ENCODE measurements at places on chromosomes 5 and 9. TPM values are rescaled to one million over a fixed set of nuclear protein-coding genes. Genes with fewer than 3 reads are reported as not detected.

GRCh38 chr5:159972538-159973362 lies 36.2 kb upstream of the TTC1 start:
- H3K36me3 ChIP-seq: no peaks in the 10 kb centered on the region
- no peaks in the 10 kb centered on the region for H3K27me3 ChIP-seq
- DNase-seq: no peak
- no peak overlapping the region for H3K4me3 ChIP-seq
- H3K27ac ChIP-seq: no peak overlapping the region
- H3K4me1 ChIP-seq: no peaks in the 10 kb centered on the region

The CAMK4 gene
- 0.04 TPM for total RNA-seq

DNA sequence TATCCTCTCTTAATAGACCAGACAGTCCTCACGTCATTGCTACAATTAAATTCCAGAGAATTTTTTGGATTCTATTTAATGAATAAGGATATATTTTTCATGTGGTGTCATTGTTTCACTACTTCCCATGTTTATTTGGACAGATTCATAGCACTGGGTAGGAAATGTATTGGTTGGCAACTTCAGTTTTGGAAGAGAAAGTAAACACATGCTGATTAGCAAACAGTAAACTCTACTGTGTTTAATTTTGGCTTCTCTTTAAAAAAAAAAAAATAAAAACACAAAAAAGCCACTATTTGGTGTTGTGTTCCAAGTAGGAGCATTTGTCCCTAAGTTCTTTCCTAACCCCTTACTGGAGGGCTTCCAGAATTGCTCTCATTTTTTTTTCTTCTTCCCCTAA lies 77.3 kb downstream of the NFIB start:
- no peaks in the 10 kb centered on the region for H3K27me3 ChIP-seq
- no peaks in the 10 kb centered on the region for H3K4me1 ChIP-seq
- H3K4me3 ChIP-seq: no peak overlapping the region
- no peak for DNase-seq
- no peaks in the 10 kb centered on the region for H3K36me3 ChIP-seq

The CDK9 gene
- 30.7 TPM for total RNA-seq

The PCDHA1 gene
- not detected for total RNA-seq

DNA sequence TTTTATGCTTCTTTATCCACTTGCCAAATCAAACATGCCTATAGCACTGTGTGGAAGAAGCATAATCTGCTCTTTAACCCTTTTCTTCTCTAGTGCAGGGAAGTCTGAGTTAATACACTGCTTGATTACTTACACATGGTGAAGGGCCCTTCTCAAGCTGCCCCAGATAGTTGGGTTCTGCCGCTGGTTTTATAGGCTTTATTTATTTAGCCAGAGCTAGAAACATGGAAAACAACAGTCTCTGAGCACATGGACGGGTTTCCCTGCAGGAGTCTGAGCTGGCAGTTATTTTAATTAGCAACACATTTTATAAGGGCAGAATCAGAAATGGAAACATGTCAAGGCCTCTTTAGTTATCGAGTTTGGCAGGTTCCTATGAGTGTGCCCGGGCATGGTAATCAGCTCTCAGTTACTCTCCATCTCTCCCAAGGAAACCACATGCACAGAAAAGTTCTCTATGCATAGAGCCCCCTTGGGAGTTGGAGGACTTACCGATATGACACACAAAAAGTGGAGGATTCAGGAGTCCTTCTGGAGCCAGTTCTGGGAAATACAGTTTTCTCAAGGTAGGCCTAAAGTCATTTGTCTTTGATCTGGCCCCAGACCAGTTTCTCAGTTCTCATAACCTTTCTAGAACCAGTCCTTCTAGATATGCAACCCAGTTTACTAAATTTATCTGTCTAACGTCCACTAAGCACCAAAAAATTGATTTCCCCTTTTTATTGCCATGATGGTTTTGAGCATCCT lies 564.8 kb downstream of the ACTL7B start:
- no peak overlapping the region for H3K4me3 ChIP-seq
- no peaks in the 10 kb centered on the region for H3K27me3 ChIP-seq
- H3K4me1 ChIP-seq: no peaks in the 10 kb centered on the region
- no peak overlapping the region for H3K27ac ChIP-seq
- no peaks in the 10 kb centered on the region for H3K36me3 ChIP-seq

The FREM1 gene
- not detected for total RNA-seq

DNA sequence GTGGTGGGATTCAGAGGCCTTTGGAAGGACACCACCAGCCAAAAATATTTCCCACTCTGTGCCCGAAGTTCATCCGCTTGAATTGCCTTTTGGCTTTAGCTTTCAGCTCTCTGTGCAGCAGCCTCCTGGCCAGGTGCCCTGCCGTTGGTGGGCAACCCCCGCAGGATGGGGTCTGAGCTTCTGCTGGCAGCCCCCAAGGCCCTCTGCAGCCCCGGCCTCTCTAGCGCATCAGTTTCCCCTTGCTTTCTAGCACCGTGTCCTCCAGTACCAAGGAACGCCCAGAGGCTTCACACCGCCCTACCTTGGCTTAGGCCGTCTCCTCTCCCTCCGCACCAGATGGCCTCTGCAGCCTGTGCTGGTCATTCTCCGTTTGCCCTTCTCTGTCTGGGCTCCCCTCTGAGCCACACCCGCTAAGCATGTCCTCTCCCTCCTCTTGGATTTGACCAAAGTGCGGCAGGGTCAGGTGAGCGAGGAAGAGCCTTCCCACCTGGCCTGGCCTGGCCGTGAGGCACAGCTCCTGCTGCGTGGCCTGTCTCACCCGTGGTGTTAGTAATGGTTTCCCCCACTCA lies 4.2 kb upstream of the TSC1 start:
- no peaks in the 10 kb centered on the region for H3K27me3 ChIP-seq
- no peak overlapping the region for H3K4me3 ChIP-seq
- peaks cover 8% of the 10 kb centered on the region for H3K4me1 ChIP-seq

The GPR150 gene
- 0.51 TPM for total RNA-seq

The GARNL3 gene
- 1.2 TPM for total RNA-seq

The PCDHB4 gene
- not detected for total RNA-seq

The SMC2 gene
- total RNA-seq: 24.9 TPM

The S100Z gene
- total RNA-seq: 20.4 TPM

All from Karpas-422 (cell line).